Effector memory CD8-positive, alpha-beta T cell (primary cell): ENCODE measurements at places on chromosomes 12 and 14.
A peak's percentile ranks its signal among the peaks of the same experiment; 100 is the strongest.

DNA sequence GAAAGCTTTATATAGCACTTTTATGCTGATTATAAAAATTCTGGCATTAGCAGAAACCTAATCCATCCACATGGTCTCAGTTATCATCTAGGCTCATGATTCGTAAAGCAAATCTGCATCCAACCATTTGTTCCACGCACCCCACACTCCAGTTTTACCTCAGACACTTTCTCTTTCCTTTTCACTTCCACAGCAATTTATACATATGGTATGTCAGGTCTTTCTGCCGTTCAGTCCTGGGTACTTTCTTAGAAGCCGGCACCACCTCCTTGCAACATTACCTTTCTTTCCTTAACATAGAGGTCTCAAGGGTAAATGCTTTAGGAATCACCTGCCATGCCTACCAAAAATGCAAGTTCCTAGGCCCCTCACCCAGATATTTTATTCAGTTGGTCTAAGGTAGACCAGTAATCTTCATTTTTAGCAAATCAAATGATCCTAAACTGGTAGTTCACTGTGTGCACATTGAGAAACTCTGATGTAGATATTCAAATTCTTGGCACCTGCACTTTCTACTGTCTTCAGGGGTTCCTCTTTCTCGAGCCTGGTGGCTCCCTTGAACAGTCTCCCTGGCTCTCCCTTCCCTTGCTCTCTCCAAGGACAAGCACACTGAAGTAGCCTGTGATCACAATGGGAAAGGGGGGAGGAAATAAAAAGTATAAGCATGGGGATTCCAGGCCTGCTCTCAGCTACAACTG lies 2.8 kb upstream of the KRAS start:
- no peak for DNase-seq

DNA sequence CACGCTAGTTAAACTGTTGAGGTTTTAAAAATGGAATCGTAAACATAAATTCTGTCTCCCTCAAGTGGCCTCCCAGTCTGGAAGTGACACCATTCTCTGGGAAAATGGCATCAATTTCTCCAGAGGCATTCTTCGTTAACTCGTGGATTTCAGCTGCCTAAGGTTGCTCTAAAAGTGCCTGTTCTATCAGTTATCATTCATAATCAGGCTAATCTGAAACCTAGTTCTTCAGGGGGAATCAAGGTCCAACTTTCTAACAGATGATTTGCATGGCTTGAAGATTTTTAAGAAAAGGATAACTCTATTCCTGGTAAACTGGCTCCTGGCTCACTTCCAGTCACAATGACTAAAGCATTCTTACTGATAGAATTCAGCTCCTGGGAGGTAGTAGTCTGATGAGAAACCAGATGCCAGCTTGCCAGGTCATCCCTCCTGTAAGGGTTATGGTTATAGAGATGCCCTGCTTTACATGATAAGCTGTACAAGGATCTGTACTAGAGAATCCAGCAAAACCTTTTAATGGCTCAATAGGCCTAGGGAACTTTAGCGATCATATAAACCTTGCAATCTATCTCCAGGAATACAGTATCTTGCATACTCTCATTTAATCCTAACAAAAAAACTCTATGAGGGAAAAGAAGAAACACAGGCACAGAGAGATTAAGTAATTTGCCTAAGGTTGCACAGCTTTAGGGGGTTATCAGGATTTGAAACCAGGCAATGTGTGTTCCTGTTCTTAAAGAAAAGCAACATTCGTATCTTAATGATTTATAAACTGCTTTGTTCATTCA lies 1.5 kb downstream of the L3HYPDH start:
- DNase-seq: no peak

DNA sequence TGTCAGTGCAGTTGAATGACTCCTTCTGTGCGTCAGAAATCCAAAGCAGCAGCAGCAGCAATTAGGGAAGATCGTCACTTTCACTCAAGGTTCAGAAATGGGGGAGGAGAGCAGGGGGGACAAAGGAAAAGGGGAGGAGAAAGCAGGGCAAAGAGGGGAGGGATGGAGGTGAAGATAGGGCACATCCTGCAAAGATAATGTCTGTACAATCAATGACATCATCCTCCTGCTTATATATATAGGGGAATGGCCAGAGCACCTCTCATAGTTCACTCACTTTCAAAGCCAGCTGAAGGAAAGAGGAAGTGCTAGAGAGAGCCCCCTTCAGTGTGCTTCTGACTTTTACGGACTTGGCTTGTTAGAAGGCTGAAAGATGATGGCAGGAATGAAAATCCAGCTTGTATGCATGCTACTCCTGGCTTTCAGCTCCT lies at the start of gene NTS:
TSS of gene NTS (plus strand) at position 265 of the 431 bp plus-strand sequence. CDS start at position 374, 109 bp downstream.
- no peak for DNase-seq

DNA sequence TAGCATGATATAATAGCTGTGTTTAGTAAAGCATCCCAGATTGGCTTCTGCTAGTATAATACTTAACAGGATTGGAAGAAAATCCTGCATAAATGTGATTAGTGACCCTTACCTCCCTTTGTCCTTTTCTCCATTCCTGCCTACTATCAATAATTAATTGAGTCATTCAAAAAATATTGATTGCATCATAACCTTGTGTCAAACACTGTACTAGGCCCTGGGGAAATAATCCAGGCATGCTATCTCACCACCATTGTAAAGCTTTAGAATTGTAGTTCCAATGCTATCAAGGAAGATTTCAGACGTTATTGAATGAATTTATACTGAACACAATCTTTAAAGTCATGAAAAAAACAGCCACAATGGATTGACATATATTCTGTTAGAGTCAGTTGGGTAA lies 378.6 kb upstream of the DDHD1 start:
- DNase-seq: no peak

DNA sequence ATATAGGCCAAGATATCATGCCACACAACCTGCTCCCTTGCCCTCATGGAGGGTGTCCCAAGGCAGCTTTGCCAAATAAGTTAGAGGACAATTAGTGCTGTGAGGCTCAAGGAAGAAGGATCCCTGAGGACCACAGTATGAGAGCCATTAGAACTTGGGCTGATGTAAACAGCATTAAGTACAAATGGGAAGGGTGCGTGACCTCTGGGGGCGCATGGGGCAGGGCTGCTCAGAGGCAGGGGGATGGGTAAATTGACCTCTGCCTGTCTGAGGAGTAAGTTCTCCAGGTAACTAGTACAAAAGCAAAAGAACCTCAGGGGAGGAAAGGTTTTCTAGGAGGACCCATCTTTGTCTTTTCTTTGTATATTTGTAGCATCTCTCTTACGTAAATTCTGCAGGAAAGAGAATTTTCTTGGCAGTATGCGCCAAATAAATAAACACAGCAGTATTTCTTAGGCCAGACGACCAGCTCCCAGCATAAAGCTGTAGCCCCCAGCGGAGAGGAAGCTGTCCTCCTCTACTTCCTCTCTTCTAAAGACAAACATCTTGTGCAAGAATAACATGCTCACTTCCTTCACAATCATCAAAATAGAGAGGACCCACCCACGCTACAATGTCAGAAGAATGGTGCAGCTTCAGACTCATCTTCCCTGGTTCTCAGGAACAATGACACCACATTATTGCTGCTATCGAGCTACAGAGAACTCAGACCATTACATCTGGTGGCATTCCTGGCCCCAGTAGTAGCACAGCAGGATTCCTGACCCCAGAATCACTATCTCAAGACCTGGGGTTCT lies 16.4 kb upstream of the VWF start:
- no peak for DNase-seq

GRCh38 chr14:96187216-96188031 lies 17.2 kb upstream of the BDKRB2 start:
- no peak for DNase-seq

- DNase-seq: no peak
These were observed 97.9 kb downstream of the RERGL start for GRCh38 chr12:17992002-17992656.

DNA sequence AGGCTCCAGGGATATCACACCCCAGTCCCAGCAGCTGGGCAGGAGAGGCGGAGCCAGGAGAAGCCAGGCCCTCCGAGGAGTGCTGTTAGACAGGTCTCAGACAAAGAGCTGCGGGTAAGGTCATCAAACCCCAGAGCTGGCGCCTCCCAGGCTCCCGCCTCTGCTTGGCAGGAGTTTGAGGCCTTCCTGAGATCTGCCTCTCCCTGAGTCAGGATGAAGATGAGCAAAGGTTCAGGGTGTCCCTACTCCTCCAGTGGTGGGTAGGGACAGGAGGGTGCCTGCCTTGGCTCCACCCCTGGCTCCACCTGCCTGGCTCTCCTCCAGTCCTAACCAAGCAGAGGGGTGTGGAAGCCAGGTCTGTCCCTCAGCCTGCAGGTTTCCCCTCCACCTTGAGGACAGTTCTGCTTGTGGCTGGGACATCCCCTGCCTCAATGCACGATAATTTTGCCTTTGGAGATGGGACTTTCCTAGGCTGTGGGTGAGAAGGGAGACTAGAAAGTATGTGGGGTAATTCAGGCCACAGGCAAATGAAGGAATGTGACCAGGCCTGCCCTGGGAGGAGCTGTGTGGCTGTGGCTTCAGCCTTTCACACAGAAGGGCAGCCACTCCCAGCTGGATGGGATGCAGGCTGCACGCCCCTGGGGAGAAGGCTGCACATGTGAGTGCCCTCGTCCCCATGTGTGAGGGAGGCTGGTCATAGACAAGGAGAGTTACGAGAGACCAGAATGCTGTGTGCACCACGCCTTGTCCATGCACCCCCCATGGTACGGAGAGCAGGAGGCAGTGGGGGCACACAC lies 2.2 kb downstream of the PLEKHG6 start:
- DNase-seq: no peak

DNA sequence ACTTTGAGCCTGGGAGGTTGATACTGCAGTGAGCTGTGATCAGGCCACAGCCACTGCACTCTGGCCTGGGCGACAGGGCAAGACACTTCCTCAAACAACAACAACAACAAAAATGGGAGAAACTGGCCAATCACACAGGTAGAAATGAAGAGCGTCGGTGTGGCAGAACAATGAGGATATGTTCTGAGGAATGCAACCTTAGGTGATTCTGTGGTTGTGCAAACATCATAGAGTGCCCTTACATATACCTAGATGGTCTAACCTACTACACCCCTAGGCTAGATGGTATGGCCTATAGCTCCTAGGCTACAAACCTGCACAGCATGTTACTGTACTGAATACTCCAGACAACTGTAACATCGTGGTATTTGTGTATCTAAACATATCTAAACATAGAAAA lies 3.7 kb upstream of the PRDM4 start:
- no peak for DNase-seq

DNA sequence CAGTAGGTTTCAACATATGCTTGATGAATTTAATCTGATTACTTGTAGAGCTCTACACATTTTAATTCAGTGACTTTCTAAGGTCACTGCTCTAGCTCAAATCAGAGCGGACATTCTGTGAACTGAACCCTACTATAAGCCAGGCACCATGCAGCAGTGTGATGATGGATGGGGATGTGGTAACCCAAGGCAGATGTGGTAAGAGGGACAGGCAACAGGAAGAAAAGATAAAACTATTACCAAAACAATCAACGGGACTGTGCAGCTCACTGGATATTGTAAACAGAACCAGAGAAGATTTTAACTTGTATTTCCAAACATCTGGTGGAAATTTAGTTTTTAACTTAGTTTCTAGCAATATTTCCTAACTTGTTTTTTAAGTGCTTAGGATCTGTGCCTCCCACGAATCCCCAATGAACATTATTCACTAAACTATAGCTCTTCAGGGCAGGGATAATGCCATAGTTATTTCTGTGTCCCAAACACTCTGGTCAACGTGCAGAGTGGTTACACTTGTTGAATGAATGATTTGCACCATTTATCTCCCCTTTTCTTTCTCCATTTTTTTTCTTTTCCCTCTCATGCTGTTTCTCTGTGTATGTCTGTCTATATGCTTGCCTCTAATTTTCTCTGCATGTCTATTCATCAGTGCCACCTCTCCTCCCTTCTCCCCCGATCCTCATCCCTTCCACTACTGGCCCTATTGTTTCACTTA lies 3.0 kb downstream of the ERO1A start:
- no peak for DNase-seq

- no peak for DNase-seq
These were observed 100.9 kb downstream of the KIF26A start for GRCh38 chr14:104239185-104239775.

DNA sequence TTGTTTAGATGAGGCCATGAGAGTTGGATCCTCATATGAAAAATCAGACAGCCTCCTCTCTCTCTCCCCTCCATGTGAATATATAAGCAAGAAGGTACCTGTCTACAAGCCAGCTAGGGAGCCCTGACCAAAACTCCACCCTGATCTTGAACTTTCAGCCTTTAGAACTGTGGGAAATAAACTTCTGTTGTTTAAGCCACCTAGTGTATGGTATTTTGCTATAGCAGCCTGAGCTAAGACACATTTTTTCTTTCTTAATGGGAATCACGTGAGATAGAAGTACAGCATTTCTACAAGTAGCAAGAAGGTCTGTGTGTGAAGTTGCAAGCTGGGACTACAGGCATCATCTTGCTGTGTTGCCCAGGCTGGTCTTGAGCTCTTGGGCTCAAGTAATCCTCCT lies 16.3 kb upstream of the ABHD12B start:
- no peak for DNase-seq

- DNase-seq: no peak
These were observed 511.9 kb downstream of the TMEM121 start for GRCh38 chr14:106038263-106038662.

GRCh38 chr12:124406043-124406442 lies 111.2 kb downstream of the RFLNA start:
- DNase-seq: no peak

DNA sequence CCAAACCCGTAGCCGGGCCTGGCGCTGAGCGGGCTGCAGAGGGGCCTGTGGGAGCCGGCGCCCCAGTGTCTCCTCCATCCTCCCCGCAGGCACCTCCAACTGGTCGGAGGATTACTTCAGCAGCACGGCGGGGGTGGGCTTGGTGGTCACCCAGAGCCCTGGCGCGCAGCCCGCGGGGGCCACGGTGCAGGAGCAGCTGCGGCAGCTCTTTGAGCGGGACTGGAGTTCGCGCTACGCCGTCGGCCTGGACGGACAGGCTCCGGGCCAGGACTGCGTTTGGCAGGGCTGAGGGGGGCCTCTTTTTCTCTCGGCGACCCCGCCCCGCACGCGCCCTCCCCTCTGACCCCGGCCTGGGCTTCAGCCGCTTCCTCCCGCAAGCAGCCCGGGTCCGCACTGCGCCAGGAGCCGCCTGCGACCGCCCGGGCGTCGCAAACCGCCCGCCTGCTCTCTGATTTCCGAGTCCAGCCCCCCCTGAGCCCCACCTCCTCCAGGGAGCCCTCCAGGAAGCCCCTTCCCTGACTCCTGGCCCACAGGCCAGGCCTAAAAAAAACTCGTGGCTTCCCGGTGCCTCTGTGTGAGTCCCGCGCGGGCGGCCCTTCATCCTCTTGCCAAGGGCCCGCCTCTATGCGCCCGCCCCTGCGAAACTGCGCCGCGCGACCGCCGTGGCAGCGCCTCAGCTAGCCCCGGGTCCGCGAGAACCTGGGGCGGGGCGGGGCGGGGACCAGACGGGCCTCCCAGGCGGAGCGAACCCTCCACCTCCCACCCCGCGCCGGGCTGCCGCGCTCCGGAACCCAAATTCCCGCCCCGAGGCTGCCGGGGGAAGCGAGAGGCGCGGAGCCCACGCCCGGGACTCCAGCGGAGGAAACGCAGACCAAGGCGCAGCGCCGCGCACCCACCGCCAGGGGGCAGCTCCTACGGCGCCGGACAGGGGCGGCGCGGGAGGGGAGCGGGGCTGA lies 8.3 kb downstream of the PLD4 start:
- peak; percentile 82 for DNase-seq

- DNase-seq: no peak
These were observed 187.0 kb downstream of the SPTSSA start for GRCh38 chr14:34275078-34275477.
